ENCODE measurements at places on chromosomes 6 and 20.

DNA sequence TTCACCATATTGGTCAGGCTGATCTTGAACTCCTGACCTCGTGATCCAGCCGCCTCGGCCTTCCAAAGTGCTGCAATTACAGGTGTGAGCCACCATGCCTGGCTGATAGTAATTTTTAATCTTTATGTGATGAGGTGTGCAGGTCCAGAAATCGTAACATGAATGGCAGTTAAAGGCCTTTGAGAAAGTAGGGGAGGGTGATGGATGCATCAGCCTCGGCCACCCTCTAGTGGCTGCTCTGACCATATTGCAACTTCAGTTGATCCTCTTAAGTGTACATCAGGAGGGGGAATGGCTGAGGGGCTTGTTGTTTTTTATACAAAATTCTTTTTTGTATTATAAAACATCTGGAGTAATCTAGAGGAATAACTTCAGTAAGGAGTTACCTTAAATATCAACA, 193.0 kb downstream of the ZFAND3 start:
- peak; percentile 15 for DNase-seq

- no peak for DNase-seq
These were observed 103.2 kb upstream of the RIPOR2 start for GRCh38 chr6:25038999-25039398.

DNA sequence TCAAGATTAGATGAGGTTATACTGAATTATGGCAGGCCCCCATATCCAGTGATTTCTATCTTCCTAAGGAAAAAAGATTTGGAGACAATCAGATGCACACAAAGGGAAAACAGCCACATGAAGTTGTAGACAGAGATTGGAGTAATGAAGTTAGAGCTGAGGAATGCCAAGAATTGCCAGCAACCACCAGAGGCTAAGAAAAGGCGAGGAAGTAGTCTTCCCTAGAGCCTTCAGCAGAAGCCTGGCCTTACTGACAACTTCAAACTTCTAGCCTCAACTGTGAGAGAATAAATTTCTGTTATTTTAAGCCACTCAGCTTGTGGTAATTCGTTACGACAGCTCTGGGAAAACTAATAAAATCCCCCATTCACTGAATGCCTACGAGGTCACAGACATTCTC, 473.9 kb downstream of the COL12A1 start:
- DNase-seq: no peak

- DNase-seq: no peak
These were observed 139.9 kb downstream of the BMP7 start for GRCh38 chr20:57126481-57127092.

GRCh38 chr6:16512544-16513290, 248.5 kb downstream of the ATXN1 start:
- DNase-seq: no peak

GRCh38 chr6:46648869-46649492, 3.6 kb downstream of the CYP39A1 start:
- no peak for DNase-seq

GRCh38 chr20:5492937-5493336, 176.2 kb upstream of the PROKR2 start:
- no peak for DNase-seq

- DNase-seq: no peak
These were observed 143.4 kb upstream of the PHACTR1 start for GRCh38 chr6:12572896-12573827.

- DNase-seq: no peak
These were observed 194.8 kb downstream of the GRIK2 start for GRCh38 chr6:101588343-101588742.

DNA sequence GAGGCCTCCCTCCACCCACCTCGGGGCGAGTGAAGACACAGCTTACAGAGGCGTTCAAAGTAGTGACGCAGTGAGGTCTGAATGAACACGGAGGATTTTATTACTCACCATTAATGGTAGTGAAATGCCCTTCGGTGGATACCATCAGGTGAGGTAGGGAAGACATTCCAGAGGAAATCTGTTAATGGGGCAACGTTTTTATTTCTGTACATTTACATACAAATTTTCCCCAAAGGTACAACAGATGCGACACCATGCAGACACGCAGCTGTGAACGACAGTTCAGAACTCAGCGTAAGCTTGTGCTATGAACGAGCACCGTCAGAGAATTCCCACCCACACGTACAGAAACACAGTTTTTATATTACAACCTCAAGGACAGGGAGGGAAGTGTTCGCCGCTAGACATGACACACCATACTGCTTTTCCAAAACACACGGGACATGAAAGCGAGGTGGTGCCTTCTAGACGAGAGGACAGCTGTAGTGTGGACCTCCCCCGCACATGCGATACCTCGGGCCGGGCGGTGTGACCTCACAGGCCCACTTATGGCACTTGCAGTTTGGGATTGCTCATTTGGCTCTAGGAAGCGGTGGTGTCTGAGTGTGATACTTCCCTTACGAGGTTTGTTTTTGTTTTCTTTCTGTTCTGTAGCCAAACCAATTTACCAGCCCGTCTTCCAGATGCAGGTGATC, 10.7 kb downstream of the PSMG4 start:
- DNase-seq: no peak

- no peak for DNase-seq
These were observed 423.8 kb upstream of the SULF2 start for GRCh38 chr20:48209102-48209501.

GRCh38 chr20:63978319-63979228, 868 bp downstream of the SAMD10 start:
- peak; percentile 66 for DNase-seq

- no peak for DNase-seq
These were observed 38.1 kb downstream of the B4GALT5 start for GRCh38 chr20:49675368-49676151.

- DNase-seq: no peak
These were observed 89.9 kb upstream of the SYNDIG1 start for GRCh38 chr20:24379484-24379927.

GRCh38 chr6:84576029-84576428, 188.4 kb downstream of the TBX18 start:
- DNase-seq: no peak

DNA sequence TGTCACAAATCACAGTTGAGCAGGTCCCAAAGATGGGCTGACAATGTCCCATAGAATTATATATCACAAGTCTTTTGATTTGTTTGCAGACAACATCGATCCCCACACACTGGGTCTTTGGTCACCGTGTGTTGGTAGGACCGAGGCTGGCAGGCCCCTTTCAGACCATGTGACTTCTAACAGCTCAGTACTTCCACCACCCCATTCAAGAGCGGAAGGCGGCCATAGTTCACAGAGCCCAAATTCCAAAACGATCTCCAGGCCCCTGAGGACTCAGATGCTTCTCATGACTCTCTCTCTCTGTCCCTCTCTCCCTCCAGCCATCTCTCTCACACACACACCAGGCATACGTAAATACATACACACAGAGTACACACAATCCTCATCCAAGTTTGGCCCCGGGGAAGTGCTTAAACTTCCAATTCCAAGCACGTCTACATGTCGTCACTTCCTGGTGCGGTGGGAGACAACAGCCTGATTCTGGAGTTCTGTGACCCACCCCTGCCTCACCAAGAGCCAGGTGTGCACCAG, 155.9 kb upstream of the INSM1 start:
- no peak for DNase-seq

DNA sequence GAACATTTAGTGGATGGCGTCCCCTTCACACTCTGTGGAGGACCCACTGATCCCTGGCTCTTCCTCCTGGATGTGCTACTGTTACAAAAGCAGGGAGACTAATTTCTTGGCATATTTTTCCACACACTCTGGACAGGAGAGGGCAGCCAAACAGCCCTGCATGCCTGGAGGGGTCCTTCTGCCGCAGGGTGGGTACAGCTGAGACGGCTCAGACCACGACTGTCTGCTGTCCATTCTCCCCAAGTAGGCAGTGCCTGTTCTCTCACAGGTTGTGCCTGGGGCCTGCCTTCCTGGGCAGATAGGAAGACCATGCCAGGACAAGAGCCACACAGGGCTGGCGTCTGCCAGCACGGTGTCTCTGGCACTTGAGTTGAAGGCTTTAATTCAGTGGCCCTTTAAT, 260.1 kb downstream of the FOXC1 start:
- DNase-seq: no peak

- DNase-seq: no peak
These were observed 251.7 kb downstream of the PHACTR1 start for GRCh38 chr6:12968290-12968689.

DNA sequence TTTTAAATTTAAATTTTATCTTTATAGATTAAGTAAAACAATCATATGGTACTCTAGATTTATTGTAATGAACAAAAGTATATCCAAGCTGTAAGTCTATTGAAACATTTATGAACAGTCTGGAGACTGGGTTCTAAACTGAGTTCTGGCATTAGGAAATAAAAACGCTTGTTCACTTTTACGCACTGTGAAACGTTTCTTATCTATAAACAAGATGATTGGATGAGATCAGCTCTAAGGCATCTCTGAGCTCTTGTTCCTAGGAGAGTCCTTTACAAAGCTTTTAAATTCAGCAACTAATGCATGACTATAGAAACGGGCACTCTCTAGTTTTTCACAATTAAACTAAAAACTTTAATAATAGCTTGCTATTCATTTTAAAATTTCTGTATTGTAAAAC, 6.8 kb downstream of the HUS1B start:
- no peak for DNase-seq

GRCh38 chr20:6708010-6708409, 59.5 kb upstream of the BMP2 start:
- no peak for DNase-seq

DNA sequence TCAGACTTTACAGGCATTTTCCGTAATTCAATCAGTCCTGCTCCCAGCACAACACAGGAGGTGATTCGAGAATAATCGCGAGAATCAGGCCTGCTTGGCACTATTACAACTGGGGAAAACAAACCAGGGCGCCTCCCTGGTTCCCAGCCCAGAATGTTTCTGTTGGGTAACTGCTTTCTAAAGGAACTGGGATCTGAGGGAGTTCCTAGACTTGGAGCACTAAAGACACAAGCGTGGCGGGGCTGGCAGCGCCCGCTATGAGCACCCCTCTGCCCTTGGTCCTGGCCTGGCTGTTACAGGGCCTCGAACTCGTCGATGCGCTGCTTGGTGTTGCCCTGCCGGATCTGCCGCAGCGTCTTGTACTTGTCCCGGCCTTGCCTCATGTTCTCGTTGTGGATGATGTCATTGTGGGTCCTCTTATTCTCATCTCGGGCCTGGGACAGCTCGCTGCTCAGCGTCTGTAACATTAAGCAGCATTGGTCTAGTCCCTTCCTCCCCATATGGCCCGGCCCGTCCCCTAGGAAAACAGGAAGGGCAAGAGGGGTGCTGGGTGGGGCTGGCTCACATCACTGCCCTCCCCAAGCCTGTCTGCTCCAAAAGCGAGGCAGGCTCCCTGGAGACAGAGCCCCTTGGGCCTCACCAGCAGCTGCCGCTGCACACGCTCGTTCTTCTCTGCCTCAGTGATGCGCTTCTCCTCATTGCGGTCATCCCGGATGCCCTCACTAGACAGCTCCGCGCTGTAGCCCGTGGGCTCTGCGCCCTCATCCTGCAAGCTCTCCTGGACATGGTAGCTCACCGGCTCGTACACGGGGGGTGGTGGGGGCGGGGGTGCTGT, 52.3 kb downstream of the EZR start:
- no peak for DNase-seq

DNA sequence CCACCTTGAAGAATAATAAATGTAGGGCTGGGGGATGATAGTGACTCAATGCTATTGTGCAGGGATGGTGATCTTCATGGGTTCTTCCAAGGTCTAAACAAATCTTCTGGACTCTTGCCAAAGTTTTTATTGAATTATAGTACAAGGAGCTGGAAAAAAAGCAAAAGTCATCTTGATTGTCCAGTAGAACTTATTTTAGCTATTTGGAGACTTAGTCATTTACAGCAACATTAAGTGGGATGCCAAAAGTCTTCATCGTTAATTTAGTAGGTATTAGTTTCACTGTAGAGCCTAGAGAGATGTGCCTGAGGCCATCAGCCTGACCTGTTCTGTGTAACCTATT, 212.9 kb upstream of the TBX18 start:
- DNase-seq: no peak

DNA sequence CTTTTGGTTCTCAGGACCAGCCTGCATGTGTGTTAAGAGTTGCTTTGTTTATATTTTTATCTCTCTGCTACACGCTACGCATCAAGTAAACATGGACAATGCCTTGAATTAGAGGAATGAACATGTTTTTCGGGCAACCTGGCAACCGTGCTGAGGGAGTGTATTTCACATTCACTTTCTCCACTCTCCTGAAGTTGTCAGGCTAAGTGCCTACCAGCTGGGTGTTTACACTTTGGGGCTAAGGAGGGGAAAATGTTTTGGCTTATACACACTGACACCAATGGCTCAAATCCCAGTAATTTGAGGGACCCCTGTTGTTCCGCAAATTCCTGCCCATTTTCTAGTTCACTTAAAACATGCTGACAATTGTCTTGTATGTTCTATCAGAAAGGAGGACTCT, 141.5 kb upstream of the PDE7B start:
- DNase-seq: no peak

GRCh38 chr6:167941822-167942221, 55.6 kb upstream of the KIF25 start:
- no peak for DNase-seq

- no peak for DNase-seq
These were observed 17.0 kb downstream of the PHF20 start for GRCh38 chr20:35788796-35789195.

DNA sequence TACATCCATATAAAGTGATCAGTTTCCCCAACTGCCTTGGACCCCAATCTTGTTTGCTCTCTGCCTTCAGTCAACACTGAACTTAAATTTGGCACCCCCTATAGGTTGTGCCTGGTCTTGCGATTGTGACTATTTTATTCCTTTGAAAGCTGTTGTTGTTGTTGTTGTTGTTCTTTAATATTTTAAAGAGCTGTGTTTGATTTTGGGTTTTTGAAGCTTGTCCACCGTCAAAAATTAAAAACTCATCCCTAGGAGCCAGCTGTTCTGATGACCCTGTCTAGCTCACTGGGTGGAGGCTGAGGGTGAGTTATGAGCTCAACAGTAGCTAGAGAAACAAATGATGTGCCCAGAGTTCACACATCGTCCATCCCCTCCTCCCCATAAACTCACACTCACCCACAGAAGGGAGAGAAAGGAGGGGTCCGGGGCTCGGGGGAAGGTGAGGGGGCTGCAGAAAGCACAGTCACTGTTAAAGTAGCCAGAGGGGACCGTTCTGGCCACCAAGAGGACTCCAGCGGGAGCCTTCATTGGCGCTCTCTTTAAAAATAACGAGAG, 4.0 kb downstream of the SIM1 start:
- DNase-seq: peak; percentile 64

DNA sequence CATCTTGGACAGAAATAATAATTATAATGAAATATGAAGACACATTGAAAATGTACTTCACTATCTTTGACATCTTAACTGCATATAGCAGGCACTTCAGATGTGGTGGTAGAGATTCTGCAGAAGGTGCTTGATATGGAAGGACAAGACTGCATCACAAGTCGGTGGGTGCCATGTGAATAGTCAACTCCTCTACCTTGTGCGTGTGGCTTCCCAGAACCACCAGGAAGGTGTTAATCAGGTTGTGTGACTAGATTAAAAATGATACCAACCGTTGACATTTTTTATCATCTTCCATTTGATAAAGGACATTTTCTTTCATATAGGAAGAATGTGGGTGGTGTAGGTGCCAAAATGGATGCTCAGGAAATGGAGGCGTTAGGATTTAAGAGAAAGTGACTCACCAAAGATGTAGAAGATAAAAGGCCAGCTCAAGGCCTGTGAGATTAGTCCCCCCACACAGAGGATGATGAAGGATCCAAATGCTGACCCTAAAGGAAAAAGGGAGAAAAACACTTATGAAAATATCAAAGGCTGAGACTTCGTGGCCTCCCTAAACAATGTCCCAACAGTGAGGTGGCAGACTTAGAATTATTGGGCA, 12.3 kb downstream of the SLC17A2 start:
- DNase-seq: no peak

Data from endothelial cell (in vitro differentiated cells).